Naive B cell (primary cell): ENCODE measurements at places on chromosomes 6 and 20.

- no peak for DNase-seq
These were observed 26.2 kb downstream of the ATXN1 start for GRCh38 chr6:16735014-16735413.

DNA sequence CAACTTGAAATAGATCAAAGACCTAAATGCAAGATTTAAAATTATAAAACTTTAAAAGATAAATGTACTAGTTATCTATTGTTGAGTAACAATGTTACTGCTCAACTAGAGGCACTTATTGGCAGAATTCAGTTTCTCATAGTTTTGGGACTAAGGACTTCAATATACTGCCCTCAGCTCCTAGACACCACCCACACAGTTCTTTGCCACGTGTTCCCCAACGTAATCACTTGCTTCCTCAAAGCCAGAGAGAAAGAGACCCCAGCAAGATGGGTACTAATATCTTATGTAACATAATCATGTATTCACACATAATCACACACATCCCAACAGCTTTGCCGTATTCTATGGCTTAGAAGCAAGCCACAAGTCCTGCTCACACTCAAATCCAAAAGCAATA, 50.3 kb upstream of the SLC22A16 start:
- DNase-seq = no peak

GRCh38 chr20:62723351-62723750, 14.7 kb downstream of the NTSR1 start:
- no peak for DNase-seq

GRCh38 chr20:37651932-37652331, 41.9 kb upstream of the CTNNBL1 start:
- DNase-seq = peak; percentile 31

- no peak for DNase-seq
These were observed 68.4 kb downstream of the SHPRH start for GRCh38 chr6:145895802-145896201.

DNA sequence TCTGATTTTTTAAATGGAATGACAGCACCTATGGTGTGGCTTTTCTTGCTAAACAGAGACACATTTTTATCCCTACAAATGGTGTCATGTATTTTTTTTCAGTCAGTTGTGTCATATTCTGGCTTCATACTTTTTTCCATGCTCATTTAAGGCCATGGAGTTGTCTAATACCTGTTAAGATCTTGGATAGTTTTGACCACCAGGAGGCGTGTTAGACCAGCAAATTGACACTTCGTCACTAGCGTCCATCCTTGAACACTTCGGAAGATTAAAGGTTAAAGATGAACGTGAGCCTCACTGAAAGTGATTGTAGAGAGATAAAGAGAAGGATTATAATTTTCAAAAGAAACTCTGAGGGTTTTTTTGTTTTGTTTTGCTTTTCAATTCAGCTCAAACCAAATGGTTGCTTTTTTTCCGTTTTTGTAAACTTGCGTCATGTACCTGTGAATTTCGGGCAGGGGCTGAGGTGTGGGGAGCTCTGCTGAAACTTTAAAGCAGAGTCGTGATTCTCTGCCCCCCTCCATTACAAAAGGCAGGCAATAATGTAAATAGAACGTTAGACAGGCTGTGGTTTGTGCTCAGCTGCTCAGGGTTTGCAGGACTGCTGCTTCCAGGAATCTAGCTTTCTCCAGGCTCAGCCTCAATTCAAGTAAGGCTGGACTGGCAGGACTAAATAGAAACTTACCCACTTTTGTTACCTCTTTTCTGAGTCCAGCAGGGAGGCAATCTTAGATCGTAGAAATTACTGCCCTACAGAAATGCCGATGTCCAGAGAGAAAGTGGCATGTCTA, 245.1 kb downstream of the FOXA2 start:
- peak; percentile 35 for DNase-seq

DNA sequence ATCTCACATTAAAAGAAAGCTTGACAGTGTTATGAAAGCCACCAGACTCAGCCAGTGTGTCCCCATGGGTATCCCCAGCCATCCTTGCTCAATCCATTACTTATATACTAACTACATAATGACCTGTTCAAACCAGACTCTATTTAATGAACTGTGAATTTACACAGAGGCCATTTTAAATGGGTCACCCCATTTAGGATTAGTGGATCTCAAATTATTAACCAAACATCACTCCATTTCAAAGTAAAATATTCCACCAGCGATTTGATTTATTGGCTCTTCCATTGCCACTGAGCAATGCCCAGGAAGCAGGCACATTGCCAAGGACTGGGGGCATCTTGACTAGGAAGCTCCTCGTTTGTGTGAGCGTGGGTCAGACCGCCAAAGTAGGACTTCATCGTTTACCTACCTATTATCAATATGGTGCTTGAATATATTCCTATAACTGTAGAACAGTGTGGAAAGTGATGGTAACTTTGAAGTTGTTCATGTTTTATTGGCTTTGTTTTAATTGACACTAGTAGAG, 15.5 kb upstream of the NPEPL1 start:
- DNase-seq = no peak

DNA sequence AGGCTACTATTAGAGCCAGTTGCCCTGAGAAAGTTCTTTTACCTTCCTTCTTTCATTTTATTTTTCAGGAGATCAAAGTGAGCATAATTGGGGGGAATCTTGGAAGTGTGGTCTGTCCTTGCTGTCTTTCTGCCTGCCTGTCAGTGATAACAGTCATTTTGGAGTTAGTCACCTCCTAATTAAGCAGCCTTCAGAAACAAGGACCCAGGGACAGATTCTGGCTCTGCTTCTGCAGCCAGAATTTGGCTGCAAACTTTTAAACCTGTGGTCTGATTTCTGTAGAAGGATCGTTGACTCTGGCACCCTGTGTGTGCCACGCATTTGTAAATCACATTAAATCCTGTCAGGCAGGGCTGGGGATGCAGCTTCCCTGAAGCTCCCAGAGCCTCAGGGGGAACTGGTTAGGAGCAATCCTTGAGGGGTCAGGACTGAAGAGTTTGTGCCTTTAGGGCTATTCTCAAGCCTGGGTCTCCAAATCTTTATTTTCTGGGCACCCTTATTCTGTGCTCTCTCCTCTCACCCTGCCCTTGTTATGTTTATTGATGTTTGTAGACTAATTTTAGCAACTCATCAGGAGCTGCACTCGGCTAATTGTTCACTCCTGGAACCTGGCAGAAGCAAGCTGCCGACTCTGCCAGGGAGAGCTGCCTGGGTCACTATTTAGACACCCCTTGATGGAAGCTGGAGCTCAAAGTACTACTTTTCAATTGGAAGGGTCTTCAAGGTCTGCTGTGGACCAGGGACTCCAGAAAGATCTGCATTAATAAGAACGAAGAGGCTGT, 6.8 kb downstream of the NOX3 start:
- no peak for DNase-seq

- no peak for DNase-seq
These were observed 22.4 kb downstream of the OR2B2 start for GRCh38 chr6:27889628-27890444.

DNA sequence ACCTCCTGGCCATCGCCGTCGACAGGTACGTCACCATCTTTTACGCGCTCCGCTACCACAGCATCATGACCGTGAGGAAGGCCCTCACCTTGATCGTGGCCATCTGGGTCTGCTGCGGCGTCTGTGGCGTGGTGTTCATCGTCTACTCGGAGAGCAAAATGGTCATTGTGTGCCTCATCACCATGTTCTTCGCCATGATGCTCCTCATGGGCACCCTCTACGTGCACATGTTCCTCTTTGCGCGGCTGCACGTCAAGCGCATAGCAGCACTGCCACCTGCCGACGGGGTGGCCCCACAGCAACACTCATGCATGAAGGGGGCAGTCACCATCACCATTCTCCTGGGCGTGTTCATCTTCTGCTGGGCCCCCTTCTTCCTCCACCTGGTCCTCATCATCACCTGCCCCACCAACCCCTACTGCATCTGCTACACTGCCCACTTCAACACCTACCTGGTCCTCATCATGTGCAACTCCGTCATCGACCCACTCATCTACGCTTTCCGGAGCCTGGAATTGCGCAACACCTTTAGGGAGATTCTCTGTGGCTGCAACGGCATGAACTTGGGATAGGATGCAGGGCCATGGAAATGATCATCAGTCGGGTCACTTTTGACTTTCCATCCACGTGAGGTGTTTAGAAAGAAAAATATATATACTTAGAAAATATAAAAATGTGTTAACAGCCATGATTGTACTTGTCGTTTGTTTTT, 868 bp downstream of the MC3R start:
- no peak for DNase-seq

- DNase-seq = no peak
These were observed 300.0 kb downstream of the PREX1 start for GRCh38 chr20:48527771-48528170.

- DNase-seq = no peak
These were observed 23.2 kb downstream of the OR2H2 start for GRCh38 chr6:29608131-29608530.

- DNase-seq = no peak
These were observed 258.2 kb downstream of the TBC1D32 start for GRCh38 chr6:121076119-121076518.

DNA sequence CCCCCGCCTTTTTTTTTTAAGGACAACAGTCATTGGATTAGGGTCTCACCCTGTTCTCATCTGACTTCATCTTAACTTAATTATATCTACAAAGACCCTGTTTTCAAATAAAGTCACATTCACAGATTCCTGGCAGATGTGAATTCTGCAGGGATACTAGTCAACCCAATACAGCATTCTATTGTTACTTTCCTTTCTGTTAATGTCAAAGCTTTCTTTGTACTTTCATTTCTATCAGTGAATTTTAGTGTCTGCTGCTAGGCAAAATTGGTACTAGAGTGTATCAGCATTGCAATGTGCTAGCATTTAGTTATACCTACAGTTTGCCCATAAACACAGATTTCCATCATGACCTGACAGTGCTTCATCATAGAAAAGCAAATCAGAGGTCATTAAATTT, 281.9 kb downstream of the CDKAL1 start:
- DNase-seq = no peak

GRCh38 chr6:139550361-139550760, 175.9 kb upstream of the CITED2 start:
- DNase-seq = no peak

GRCh38 chr6:26322645-26323482, 42.1 kb upstream of the BTN3A2 start:
- DNase-seq = peak; percentile 65

GRCh38 chr20:19522836-19523590, 235.0 kb upstream of the RIN2 start:
- no peak for DNase-seq

- DNase-seq = no peak
These were observed 381 bp downstream of the MAP3K7 start for GRCh38 chr6:90586546-90586835.

DNA sequence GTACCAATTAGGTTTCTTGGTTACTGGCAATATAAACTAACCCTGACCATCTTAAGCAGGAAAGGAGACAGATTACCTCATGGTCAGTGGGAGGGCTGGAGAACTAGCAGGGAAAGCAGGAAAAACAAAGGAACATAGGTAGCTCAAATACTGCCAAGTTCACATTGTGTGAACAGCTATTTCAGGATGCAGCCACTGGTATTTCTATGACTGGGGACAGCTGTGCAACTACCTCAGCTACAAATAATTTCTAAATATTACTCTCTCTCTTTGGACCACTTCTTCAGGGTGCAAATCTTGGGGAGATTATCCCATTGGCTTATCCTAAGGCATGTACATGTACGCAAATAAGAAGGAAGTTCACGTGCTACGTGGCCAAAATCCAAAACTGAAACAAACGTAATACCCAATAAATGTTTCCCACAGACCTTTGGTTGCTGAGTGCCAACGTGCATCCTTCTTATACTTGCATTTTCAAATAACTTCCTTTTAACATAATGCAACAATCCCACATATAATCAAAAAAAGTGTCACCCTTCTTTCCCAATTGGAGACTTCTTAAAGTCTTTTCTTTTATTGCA, 180.9 kb downstream of the PHF3 start:
- no peak for DNase-seq

- DNase-seq = no peak
These were observed 81.9 kb downstream of the ZMYND8 start for GRCh38 chr20:47274401-47275108.

GRCh38 chr6:123859291-123859690, 55.6 kb downstream of the NKAIN2 start:
- DNase-seq = no peak

- no peak for DNase-seq
These were observed 234.8 kb upstream of the SPTLC3 start for GRCh38 chr20:12773936-12774335.

DNA sequence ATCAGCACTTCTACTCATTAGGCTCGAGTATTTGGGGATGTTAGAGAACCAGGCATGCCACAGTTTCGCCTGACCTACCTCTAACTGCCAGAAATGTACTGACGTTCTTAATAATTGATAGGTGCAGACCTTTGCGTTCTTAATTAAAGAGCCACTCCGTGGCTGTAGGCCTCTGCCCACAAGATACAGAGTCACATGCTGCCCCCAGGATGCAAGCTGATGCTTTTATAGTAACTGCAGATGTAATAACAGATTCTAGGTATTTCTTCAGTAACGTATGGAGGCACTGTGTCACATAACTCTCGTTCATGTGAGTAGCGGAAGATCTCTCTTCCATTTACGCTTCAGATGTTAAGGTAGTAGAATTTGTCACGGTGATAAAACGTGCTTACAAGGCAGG, 113.2 kb downstream of the RPP40 start:
- DNase-seq = no peak

GRCh38 chr6:162639951-162640350, 87.6 kb downstream of the PRKN start:
- DNase-seq = no peak

- no peak for DNase-seq
These were observed 37.9 kb downstream of the AGPAT4 start for GRCh38 chr6:161235776-161236633.

- no peak for DNase-seq
These were observed 86.4 kb downstream of the ATXN1 start for GRCh38 chr6:16674801-16675392.

DNA sequence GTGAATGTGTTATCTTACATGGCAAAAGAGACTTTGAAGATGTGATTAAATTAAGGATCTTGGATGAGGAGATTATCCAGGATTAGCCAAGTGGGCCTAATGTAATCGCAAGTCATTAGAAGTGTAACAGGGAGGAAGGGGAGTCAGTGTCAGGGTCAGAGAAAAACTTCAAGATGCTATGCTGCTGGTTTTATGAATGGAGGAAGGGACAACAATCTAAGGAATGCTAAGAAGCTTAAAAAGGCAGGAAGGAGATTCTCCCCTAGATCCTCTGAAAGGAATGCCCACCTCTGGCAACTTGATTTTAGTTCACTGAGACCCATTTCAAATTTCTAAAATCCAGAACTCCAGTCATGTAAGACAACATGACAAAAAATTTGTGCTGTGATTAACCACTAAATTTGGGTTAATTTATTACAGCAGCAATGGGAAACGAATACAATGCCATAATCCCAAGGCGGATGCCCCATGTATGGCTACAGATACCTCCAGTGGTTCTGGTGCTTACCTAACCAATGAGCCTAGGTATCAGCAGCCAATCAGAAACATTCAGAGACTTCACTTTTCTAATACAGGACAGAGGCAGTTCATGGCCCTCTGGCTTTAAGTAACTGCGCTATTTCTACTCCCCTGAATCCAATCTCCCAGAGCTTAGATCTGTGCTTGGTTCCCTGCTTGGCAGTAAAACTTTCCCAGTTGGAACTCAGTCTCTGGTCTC, 3.6 kb upstream of the TAAR8 start:
- DNase-seq = no peak

GRCh38 chr20:53760025-53760441, 166.4 kb upstream of the ZNF217 start:
- no peak for DNase-seq
